Tongue (tissue), 3 donors: ENCODE measurements at places on chromosomes 2 and 18.
A peak's percentile ranks its signal among the peaks of the same experiment; 100 is the strongest.

- peak; percentile 66 for DNase-seq
These were observed 85.2 kb upstream of the ITGA4 start for GRCh38 chr2:181371782-181372645.

- DNase-seq, result no peak
These were observed 1601.8 kb downstream of the LRP1B start for GRCh38 chr2:140528982-140529381.

GRCh38 chr18:79985172-79985571, 3.2 kb downstream of the TXNL4A start:
- DNase-seq, result no peak

DNA sequence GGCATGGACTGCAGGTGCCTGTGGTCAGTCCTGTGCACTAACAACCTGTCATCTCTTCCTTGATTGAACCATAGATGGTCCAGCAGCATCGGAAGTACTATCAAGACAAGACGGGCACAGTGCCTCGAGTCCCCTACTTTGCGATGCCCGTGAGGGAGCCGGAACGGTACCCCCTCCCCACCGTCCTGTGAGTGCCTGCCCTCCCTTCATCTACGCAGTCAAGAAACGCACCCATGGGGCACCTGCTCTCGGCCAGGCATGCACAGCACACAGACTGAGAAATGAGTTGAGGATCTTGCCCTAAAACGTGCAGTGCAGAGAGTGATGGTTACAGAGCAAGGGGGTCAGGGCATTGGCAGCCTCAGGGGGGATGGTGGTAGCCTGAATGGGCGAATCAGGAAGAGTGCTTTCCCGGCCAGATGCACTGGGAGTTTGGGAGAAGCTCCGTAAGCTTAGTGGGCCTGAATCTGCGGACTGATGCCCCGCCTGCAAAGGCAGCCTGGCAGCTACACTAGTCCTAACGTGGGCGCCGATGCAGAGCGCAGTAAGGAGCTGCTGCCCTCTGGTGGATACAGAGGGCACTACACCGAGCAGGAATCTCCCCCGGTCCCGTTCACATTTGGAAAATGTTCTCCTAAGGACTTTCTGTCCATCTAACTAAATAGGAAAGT, 63.6 kb downstream of the CIB4 start:
- peak; percentile 75 for DNase-seq

- no peak for DNase-seq
These were observed 88.8 kb downstream of the C1QL2 start for GRCh38 chr2:119069781-119070180.

DNA sequence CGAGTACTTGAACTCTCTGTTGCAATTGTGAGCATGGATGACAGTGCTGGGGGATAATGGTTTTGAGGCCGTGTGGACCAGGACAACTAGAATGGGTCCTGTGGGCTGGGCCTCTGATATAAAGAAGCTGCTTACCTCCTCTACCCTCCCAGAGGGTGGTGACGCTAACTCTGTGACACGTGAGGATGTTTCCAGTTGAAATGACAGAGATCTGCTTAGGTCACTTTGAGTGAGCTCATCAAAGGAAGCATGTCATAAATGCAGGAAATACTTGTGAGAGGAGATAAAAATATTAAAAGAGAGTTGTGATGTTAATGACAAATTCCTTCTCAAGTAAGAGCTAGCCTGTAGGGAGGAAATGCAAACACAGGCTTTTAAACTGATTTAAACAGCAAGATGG, 16.4 kb downstream of the RMC1 start:
- DNase-seq, result no peak

DNA sequence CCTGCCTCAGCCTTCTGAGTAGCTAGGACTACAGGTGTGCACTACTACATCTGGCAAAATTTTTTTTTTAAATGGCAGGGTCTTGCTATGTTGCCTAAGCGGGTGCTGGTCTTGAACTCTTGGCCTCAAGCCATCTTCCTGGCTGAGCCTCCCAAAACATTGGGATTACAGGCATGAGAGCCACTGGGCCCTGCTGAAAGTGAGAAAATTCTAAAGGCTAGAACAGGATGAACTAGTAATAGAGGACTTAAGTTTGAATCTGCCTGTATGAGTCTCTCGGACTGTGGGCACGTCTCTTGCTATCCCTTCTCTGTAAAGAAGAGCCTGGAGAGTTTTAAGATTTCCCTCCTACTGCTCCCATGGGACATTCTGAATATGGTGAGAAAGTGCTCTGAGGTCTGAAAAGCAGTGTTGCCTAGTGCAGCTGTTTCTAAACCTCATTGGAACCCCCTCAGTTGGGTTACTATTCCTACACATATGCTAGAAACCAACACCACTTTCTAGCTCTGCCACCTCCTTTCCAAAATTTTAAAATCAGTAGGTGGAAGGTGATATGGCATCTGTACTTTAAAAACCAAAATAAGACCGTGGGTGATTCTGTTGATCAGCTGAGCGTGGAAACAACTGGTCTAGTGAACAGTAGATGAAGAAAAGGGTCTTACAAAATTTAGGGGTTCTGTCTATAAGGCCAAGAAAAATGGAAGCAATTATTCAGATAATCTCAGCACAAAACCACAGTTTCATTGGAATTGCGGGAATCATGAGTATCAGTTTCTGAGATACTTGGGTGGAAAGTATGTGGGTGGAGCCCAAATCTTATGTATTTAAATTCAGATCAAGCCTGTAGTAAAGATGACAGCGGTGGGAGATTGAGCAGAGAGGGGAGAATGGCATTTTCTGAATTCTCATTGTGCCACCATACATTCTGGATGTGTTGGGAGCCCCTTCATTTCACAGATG, 259.8 kb upstream of the CXCR4 start:
- no peak for DNase-seq

- no peak for DNase-seq
These were observed 116.8 kb downstream of the GBX2 start for GRCh38 chr2:236051351-236051750.

GRCh38 chr2:240997856-240998705, at the start of gene SNED1:
SNED1 (plus strand) TSS chr2:240998618; CDS start chr2:240998838, 220 bp downstream.
- DNase-seq, result peak; percentile 85

GRCh38 chr2:110675679-110676078, 2.2 kb downstream of the BUB1 start:
- no peak for DNase-seq

DNA sequence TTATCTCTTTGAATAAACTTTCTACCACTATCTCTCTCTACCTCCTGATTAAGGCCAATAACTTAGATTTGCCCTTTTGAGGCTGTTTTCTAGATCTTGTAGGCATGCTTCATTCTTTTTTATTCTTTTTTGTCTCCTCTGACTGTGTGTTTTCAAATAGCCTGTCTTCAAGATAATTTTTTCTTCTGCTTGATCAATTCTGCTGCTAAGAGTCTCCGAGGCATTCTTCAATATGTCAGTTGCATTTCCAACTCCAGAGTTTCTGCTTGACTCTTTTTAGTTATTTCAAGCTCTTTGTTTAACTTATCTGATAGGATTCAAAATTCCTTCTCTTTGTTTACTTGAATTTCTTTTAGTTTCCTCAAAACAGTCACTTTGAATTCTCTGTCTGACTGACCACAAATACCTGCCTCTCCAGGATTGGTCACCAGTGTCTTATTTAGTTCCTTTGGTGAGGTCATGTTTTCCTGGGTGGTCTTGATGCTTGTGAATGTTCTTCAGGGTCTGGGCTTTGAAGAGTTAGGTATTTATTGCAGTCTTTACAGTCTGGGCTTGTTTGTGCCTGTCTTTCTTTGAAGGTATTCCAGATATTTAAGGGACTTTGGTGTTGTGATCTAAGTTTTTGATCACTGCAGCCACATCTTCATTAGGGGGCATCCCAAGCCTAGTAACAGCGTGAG, 197.3 kb upstream of the STK17B start:
- DNase-seq, result no peak

GRCh38 chr2:51093016-51093415, 61.1 kb upstream of the NRXN1 start:
- DNase-seq, result no peak

DNA sequence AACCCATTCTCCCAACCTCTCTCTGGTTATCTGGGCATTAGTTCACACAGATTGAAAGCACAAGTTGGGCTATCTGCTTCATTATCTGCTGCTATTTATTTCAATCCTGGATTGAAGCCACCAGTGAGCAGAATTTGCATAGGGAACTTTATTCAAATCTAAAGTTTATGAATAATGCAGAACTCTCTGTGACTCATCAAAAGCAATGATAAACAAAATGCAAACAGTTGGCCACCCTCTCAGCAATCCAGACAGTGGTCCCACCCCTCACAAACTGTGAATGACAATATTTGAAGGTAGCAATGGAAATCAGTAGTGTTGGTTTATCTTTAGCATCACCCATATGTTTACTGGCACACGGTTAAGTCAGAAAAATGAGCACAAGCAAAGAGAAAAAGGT, 106.8 kb upstream of the TMEM178A start:
- DNase-seq, result no peak

DNA sequence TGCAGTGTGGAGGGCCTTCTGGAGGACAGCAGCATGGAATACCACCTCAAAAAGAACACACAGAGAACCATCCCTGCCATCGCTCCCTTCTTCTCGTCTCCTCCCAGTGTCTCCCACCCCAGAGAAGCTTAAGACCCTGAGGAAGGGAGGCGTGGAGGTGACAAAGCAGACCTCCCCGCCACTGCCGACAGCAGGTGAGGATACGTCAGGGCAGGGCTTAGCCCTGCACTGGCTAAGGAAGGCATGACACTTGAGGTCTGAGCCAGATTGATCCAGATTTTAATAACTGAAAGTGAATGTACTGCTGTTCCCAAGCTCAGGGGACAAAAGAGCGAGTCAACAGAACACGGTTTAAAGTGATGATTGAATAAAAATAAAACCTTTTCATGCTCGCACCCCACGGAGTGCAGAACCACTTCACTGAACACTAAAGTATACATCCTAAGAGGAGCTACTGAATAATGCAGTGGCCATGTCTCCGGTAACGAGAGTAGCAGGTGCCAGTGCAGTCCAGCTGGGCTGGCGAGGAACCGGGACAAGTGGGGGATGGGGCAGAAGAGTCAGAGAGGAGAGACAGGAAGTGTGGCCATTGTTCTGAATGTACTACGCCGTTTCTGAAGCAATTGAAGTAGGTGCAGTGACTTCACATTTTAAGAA, 391.0 kb downstream of the CDH2 start:
- no peak for DNase-seq

- DNase-seq, result peak; percentile 20
These were observed 10.9 kb downstream of the TRIP12 start for GRCh38 chr2:229910832-229911412.

DNA sequence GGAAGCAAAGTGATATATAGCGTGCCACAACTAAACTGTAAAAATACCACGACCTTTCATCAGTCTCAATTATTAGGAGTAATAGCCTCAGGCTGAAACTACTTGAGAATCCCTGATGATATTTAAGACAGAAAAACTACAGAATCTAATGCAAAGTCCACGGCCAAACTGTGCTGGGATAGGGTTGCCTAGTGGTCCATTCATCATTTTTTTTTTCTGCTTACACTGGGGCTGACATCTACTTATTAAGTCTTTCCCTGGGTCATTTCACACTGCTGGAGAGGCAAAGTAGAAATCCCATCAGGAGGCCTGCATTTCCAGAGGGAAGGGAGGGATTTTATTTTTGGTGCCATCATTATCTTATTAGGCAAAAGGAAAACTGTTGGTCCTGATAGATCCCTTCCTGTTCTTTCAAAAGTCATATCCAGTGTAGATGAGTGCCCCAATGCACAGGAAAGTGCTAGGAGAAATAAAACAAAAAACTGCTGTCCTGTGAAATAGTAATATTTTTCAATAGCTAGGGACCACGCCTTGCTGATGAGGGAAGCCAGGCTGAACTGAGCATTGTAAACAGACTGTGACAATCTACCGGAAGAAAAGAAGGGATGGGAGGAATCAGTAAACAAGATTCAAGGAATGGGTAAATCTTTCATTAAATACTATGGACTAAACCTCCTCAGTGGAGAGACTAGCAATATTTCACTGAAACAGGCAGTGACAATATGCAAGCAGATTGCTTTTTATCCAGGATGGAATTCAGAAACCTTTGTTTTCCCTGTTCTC, 644.3 kb downstream of the IRS1 start:
- DNase-seq, result no peak

DNA sequence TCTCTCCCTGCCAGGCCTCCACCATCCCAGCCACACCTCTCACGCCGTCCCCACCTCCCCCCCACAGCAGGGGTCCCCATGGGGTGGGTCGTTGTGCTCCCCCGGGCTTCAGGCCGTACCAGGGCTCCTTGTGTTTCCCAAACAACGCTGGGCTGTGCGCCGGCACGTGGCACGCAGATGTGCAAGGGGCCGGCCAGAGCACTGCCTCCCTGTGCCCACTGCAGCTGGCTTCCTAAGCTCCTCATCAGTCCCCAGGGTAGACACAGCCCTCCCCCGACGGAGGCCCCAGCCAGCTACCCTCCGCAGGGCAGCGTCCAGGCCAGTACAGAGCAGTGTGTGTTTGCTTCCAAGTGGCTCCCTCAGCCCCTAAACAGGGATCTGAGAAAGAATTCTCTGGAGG, 34.0 kb downstream of the BIN1 start:
- DNase-seq, result peak; percentile 83

DNA sequence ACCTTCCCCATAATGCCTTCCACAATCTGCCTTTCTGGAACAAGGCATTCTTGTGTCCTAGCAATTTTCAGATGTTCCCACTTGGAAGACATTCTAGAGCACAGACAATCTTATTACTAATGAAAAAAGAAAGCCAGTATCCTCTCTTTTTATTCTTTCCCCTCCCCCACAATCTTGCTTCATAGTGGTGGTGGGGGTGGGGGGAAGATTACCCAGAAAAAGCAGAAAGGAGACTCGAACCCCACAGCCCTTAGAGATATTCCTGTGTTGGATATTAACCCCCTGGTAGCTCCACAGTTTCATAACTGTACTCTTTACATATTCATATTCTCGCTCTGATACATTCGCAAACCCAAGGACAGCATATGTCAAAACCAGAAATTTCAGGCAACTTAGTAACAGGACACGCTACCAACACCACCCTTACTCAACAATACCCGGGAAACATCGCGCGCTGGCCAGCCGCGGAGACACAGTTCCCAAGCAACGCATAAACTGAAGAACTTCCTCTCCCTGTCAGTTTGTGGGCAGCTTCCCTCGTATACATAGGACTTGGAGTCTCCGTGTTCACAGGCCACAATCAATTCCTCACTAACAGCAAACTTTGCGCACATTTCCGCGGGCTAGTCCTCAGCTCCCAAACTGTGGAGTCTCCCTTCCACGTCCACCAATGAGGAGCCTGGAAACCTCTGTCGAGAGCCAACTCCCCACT, 793 bp downstream of the NR4A2 start:
- DNase-seq, result peak; percentile 76

DNA sequence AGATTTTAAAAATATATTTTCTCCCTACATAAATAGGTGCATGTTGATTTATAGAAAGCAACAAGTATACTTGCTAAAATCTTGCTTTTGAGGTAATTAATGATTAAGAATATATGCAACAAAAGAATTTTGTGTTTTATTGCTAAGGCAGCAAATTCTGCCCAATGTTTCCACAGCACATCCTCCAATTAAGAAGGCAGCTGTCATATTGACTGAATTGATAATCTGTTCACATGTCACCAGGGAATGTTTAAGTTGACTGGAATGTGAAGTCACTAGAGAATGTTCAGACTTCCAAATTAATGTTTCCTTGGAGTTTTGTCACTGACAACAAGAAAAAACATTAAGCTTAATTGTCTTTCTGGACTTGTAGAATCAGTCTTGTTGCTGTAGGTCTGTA, 1602.7 kb upstream of the SLC39A10 start:
- DNase-seq, result no peak

- DNase-seq, result no peak
These were observed 1.2 kb downstream of the ERMN start for GRCh38 chr2:157324331-157324843.
